Mesendoderm (in vitro differentiated cells): ENCODE measurements at places on chromosomes 1 and 21.

DNA sequence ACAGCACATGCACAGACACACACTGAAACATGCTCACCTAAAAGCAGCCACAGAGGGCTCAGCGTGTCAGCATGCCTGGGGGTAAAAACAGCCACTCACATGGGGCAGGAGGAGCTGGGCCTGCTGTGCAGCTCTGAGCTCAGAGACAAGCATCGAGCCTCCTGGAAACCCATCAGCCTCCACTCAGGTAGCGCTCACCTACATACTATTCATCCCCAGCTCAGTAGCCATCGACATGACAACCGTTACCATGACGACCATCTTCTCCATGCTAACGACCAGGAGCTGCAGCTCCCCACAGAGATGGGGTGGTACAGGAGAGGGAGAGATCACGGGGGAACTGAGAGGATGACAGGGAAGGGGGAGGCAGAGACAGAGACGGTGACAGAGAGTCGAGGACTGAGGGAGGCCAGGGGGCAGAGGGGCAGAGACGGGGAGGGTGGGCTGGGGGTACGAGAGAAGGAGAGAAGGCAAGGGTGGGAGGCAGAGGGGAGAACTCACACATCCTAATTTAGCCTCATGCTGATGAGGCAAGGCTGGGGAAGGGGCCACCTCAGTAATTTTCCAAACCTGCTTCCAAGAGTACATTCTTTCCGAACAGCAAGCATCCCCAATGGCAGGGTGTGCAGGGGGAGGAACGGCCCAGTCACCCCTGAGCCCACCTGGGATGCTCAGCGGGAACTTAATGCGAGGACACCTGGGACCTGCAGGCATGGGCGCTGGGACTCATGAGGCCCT lies 28.4 kb downstream of the SDC3 start:
- DNase-seq: peak; percentile 83

DNA sequence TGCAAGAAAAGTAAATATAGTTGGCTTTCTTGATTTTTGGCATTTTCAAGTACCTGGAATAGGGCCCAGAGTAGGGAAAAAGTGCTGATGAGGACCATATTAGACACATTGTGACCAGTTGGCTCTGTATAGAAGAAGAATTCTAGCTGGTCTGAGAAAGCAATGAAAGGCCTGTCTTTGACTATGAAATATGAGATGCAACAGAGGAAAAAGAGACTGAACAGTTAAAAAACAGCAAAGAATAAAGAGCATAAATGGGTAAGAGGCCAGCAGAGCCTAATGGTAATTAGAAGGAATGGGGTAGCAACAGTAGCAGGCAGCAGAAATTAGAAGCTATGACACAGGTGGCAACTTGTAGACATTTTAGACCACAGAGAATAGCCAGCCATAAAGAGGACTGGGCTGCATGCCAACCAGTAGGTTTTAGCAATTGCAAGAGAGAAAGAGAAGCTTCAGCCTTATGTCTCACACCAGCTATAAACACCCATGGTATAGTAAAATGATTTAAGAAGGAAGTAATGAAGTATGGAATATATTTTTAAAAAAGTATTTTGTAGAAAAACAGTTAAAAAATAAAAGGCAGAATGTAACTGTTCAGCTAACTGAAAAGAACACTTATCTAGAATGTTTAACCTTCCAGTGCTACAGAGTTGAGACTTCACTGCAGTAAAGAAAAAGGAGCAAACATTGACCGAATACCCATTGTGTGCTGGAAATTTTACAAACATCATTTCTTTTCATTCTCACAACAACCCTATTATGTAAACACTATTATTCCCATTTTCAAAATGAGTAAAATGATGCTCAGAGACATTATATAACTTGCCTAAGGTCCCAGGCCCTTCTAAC lies 114.1 kb downstream of the LHX4 start:
- no peak for DNase-seq

DNA sequence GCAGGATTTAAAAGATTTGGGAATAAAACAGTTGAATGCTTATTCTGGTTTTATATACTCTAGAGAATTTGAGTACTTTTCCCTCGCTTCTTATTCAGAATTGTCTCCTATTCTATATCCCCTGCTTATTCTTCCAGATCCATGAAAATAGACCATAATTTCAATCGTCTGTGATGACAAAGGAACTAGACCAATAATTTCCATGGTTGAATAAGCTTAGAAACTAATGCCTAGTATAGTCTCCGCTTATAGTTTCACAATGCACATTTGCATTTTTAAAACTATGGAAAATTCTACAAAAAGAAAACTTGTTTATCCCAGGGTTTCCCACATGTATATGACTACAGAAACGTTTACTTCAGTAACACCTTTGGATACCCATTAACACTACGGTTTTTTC lies 247.4 kb upstream of the NR5A2 start:
- no peak for DNase-seq

DNA sequence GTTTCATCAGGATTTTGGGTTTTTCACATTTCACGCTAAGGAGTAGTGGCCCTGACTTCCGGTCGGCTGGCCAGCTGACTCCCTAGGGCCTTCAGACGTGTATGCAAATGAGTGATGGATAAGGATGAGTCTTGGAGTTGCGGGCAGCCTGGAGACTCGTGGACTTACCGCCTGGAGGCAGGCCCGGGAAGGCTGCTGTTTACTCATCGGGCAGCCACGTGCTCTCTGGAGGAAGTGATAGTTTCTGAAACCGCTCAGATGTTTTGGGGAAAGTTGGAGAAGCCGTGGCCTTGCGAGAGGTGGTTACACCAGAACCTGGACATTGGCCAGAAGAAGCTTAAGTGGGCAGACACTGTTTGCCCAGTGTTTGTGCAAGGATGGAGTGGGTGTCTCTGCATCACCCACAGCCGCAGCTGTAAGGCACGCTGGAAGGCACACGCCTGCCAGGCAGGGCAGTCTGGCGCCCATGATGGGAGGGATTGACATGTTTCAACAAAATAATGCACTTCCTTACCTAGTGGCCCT lies 23.1 kb upstream of the TNFRSF1B start:
- DNase-seq: no peak

- DNase-seq: peak; percentile 51
Observed at GRCh38 chr1:85894651-85895050, 186.4 kb upstream of the ZNHIT6 start.

DNA sequence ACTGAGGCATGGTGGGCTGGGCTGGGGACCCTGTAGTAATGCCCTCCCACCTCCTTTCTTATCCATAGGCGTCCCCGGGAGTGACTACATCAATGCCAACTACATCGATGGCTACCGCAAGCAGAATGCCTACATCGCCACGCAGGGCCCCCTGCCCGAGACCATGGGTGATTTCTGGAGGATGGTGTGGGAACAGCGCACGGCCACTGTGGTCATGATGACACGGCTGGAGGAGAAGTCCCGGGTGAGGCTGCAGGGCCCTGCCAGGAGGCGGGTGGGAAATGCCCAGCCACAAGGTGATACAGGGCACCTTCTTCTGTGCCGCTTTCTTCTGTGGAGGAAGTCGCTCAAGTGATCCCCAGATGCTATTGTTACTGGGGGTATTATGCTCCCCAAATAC lies 32.3 kb upstream of the KDM4A start:
- no peak for DNase-seq

GRCh38 chr1:36253161-36253862 lies 29.1 kb downstream of the THRAP3 start:
- no peak for DNase-seq

GRCh38 chr1:14763977-14764376 lies 165.5 kb downstream of the KAZN start:
- DNase-seq: no peak

GRCh38 chr1:177476676-177477075 lies 305.9 kb downstream of the BRINP2 start:
- DNase-seq: no peak

DNA sequence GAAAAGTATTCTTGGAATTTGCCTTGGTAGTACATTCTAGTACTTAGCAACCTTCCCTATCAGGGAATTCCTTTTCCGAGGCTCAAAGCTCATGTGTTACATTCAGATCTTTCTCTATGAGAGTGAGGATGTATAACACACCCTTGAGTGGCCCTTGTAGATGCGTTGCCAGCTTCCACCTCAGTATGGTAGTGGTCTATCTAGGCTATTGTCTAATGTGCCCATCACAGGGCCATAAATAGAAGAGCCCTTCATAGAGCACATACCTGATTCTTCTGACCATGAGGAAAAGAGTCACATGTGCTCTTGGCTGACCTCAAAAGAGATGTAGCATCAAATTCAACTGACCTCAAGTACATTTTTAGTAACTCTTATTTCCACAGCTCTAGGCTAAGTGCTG lies 14.0 kb upstream of the ZC3H11B start:
- DNase-seq: no peak

DNA sequence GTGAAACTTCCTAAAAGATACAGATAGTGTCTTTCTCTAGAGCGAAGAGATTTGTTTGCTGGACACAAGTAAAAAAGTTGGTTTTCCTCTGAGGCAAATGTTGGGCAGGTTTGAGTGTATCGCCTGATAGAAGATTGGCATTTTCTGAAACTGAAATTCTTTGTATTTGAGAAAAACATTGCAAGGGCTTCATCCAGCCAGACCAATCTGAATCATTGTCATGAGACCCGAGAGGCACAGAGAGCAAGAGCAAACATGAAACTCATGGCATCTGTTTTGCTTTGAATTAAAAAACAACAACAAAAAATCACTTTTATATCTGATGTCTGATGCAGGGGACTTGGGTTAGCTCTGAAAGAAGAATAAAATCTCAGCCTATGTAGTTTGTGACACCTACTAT lies 379.3 kb upstream of the NCAM2 start:
- no peak for DNase-seq

- DNase-seq: no peak
Observed at GRCh38 chr1:227365473-227366431, 47.5 kb upstream of the CDC42BPA start.

GRCh38 chr21:41480086-41480690 lies 27.8 kb downstream of the TMPRSS2 start:
- DNase-seq: no peak

DNA sequence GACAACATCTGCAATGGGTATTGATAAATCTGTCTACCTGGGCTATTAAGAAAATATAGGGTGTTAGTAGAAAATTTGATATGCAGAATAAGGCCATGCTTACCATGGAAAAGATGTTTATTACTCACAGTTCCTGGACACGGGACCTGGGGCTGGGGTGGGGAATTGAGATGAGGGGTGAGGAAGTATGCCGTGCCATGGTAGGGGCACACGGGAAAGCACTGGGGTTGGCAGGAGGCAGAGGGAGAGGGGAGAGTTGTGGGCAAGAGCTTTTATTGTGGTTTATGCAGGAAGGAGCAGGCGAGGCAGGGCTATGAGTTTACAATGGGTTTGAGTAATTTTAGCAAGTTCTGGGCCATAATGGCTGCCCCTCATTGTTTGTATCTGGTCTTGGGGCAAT lies 493.8 kb downstream of the SIPA1L2 start:
- no peak for DNase-seq

DNA sequence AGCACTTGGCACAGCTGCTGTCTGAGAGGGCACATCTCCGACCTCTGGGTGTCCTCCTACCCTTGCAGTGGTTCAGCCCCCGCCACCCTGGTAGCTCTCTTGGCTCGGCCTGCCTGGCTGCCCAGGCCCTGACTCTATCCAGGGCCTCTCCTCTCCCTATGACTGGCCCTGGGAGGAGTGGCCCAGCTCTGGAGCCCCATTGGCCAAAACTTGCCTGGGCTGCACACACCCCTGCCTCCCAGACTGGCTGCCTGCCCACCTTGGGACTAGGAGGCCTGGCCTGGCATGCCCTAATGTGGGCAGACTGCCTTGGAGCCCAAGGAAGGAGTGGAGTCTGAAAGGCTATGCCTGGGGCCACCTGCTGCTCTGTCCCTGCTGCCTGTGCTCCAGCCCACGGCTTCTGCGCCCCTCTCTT lies 33.6 kb downstream of the ACOT11 start:
- no peak for DNase-seq

DNA sequence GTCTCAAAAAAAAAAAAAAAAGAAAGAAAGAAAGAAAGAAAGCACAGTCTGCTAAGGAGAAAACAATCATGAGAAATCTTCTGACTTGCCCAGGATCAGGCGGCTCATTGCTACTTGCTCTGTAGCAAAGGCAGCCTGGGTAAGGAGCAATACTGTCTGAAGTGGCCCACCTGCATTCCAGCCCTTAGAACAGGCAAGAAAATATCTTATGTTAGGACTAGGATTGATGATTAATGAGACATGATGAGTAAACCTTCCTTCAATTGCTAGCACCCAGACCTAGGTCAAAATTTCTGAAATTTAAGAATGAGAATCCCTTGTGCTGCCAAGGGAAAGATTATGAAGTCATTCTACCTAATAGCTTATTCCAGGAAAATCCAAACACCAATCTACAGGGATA lies 140.8 kb downstream of the DSCAM start:
- DNase-seq: no peak

DNA sequence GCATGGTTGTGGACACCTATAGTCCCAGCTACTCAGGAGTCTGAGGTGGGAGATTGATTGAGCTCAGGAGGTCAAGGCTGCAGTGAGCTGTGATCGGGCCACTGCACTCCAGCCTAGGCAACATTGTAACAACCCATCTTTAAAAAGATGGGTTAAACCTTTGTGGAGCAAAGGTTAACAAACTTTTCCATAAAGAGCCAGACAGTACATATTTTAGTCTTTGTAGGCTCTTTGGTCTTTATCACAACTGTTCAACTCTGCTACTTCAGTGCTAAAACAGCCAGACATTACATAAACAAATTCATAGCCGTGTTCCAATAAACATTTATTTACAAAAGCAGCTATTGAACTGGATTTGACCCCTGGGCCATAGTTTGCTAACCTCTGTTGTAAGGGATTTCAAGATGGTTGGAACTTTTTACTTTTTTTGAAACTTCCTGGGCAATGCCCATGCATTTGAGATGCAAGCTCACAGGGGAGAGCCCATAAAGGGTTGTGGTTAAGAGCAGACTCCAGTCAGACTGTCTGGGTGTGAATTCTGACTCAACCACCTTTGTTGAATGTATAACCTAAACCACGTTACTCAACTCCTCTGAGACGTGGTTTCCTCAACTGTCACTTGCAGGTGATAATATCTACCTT lies 10.8 kb downstream of the INAVA start:
- no peak for DNase-seq

DNA sequence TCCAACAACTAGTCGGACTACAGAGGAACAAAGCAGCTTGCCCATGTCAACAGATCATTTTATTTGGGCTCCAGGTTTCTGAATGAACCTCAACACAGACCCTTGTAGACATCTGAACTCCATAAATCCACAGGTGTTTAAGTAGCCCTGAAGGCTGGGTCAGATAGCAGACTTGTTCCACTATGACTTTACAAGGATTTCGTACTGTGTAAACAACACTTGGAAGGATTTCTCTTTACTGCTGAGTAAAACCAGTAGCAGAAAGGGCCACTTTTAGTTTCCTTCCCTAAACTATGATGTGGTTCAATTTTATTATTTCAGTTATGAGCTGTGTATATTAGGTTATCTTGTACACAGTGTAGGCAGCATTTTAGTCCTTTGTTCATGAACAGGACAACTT lies 316.4 kb upstream of the ADGRL2 start:
- DNase-seq: no peak

GRCh38 chr1:117834416-117834815 lies 95.0 kb downstream of the GDAP2 start:
- no peak for DNase-seq

DNA sequence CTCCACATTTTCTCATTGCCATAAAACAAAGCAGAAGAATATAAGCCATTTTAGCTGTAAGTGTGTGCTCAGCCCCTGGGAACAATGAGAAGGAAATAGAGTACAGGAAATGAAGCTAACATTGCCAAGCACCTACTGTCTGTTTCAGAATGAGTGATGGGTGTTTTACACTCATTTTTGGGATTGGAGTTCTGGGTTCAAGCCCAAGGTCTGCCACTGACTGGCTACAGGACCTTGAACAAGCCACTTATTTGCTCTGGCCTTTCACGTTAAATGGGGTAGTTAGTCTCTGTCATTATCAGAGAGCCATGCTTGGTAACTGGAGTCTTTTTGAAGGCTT lies 80.7 kb upstream of the KAZN start:
- DNase-seq: no peak

- DNase-seq: no peak
Observed at GRCh38 chr1:195113471-195113870, 1494.8 kb downstream of the KCNT2 start.
